ENCODE measurements at places on chromosomes 2 and 18. TPM values are rescaled to one million over a fixed set of nuclear protein-coding genes. Genes with fewer than 3 reads are reported as not detected.
A peak's percentile ranks its signal among the peaks of the same experiment; 100 is the strongest.

C1GALT1C1L gene
- 3.1 TPM for total RNA-seq

EGR4 gene
- 14.9 TPM for total RNA-seq

HMSD gene
- 0.39 TPM for total RNA-seq

CPS1 gene
- total RNA-seq: 22.5 TPM

TMBIM1 gene
- 81.0 TPM for total RNA-seq

RBFA gene
- 57.6 TPM for total RNA-seq

DNA sequence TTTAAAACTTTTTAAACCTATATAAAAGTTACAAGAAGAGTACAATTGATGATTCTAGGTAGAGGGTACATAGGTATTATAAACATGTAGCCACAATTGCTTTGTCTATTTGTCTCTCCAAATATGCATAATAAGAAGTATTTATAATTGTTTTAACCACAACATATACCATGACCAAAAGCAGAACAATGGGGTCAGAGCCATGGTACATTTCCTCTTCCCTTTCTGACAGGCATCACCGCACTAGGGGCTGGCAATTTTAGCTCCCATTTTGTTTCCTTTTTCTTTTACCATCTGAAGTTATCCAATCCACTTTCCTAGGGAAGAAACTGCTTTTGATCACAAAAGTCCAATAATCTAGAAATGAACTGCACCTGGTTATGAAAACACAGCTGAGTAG is 49.3 kb downstream of the TMX3 start:
- no peak for DNase-seq

DNA sequence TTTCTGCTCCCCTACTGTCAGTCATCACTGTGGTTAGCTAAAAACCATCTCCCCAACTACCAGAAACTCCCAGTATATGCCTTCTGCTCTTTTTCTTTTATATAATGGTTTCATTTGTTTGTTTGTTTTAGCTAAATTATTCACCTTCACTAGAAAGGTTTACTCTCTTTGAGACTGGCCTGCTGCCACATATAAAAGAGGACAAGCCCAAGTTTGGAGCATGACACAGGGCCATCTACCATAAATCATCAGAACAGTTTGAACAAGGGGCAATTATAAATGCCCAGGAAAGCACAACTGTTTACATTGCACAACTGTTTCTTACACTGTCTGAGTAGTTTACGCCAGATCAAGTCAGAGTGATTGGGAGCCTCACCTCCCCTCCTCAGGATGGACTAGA is 471.0 kb upstream of the PIK3C3 start:
- DNase-seq: no peak

GRCh38 chr2:143875295-143876233 is 644.4 kb downstream of the ZEB2 start:
- no peak for DNase-seq

DNA sequence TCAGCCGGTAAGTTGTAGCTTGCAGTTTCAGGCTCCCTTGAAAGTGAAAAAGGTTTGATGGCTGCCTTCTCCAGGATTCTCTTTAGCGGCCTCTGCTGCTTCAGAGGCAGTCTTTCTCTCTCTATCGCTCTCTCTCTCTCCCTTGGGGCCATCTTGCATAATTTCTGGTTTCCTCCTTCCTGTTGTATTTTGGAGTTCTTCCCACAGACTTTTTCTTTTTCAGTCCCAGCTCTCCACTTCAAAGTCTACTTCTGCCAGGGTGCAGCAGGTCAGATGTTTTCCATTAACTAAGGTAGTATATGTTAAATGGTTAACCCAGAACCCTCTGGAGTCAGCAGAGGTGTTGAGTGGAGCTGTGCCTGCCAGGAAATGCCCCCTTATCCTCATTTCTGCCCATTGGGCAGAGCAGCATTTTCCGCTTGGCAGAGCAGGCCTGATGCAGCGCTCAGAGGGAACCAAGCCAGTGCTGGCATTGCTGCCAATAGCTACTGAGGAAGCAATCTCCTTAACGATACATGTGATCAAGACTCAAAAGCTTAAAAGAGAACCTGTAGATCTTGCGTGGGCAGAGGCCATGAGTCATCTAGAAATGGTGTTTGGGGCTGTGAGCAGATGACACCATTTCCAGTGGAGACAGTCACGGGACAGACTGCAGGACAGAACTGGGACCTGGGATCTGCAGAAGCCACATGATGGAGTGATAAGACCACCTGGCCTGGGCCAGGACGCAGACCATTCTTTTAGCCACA is 20.8 kb downstream of the DBI start:
- peak; percentile 42 for DNase-seq

- DNase-seq: no peak
Measured at GRCh38 chr2:70887550-70888246, 48.0 kb upstream of the ATP6V1B1 start.

- DNase-seq: no peak
Measured at GRCh38 chr18:79497638-79498081, 101.9 kb downstream of the NFATC1 start.

DNA sequence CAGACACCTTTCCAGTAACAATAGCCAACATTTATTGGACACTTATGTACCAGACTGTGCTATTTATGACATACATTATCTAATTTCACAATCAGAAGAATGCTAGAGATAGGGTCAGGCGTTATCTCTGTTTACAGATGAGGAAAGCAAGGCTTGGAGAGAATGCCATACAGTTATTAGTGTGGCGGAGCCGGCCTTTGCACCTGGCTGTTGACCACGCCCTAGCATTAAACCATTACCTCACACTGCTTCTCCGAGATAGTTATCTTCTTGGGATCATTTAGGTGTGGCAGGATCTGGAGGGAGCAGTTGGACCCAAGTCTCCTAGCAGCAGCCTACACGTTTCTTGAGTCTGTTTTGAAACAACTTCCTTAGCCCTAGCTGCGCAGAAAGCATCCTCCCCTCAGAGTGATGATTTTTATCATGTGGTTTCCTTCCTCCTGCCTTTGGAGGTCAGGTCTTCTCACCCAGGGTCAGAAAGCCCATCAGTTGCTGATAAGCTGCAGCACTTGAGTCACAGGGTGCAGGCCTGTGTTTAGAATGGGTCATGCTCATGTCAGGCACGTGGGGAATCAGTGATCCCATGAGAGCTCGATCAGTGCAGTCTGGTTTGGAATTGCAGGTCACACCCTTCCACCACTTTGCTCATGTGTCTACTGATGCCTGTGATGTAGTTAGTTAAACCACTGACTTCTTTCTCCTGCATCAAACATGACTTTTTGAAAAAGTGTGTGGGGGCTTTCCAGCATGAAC is 118.2 kb downstream of the SPTBN1 start:
- DNase-seq: peak; percentile 35

DNA sequence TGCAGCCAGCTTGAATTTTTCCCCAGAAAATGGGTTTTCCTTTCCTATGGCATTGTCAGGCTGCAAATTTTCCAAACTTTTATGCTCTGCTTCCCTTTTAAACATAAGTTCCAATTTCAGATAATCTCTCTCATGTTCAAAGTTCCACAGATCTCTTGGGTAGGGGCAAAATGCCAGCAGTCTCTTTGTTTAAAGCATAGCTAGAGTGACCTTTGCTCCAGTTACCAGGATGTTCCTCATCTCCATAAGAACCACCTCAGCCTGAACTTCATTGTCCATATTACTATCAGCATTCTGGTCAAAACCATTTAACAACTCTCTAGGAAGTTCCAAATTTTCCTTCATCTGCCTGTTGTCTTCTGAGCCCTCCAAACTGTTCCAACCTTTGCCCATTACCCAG is 68.3 kb downstream of the SGPP2 start:
- DNase-seq: no peak

GRCh38 chr2:29627279-29627711 is 294.1 kb downstream of the ALK start:
- DNase-seq: no peak

DNA sequence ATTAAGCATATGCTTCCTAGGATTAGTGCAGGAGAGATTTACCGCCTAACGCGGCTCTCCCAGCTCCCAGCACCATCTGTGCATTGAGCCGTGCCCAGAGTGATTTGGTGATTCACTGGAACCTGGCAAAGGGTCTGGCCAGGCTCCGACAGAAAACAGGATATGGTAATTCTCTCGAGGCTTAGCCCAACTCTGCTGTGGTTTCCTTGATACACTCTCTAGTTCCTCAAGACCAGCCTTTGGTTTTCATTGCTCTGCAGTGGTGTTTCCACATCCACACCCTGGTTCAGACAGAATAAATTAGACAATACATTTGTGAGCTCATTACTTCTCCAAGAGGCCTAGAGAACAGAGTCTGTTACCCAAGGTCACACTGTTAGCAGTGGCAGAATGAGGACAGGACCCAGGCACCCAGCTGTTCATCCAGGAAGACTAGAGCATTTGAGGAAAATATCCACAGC is 23.0 kb upstream of the SMAD2 start:
- DNase-seq: peak; percentile 22

Measured in testis (tissue), 5 donors.